ENCODE measurements at places on chromosomes 11 and 22. TPM values are rescaled to one million over a fixed set of nuclear protein-coding genes. Genes with fewer than 3 reads are reported as not detected.
A peak's percentile ranks its signal among the peaks of the same experiment; 100 is the strongest.

DNA sequence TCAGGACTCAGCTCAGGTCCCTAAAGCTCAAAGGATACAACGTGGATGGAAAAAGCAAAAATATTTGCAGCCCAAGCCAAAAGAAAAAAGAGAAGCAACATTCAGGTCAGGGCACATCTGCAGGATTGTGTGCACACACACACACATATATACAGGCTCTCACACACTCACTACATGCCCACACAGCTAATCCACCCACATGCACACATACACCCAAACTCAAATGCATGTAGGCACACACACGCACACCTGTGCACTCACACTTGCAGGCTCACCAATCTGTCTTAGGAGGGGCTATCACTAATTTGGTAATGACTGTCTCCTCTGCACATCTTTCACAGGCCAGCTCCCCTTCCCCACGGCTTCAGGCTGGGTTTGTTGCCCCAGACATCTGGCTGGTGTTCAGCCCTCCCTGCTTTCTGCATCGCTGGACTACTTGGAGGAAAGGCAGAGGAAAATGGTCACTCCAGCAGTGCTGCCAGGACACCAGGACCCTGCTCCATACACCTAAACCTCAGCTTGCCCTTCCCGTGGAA lies 103.6 kb upstream of the DRD2 start:
- no peak for DNase-seq

- no peak for DNase-seq
These were observed 16.6 kb upstream of the NAV2 start for GRCh38 chr11:19696073-19696472.

GRCh38 chr11:125082611-125083311 lies 19.7 kb downstream of the SLC37A2 start:
- peak; percentile 69 for DNase-seq

DNA sequence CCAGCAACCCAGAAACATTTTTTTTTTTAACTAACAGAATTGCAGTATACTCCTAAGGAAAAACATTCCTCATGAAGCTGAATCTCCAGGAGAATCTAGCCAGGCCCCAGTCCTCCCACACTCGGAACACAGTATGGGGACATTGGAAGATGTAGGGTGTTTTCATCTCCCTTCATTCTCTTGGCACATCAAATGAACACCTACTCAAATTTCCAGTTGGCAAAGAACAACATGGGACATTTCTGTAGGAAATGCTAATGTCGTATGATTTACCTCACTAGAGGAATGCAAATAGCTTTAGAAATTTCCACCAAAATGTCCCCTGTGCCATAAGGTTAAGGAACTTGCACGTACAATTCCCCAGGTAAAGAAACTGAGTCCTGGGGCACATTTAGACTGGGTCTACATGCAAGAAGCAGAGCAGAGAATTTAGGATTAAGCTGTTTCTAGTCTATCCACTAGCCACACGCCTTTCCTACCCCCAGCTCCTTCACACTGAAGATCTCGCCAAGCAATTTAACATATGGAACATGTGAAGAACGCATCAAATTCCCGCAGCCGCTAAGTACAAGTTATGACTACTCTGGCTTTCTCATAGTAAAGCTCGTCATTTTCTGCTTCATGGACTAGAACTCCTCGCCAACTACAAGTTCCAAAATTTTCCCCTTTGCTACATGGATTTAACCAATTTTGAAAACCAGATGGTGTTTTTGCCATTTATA lies 2.9 kb upstream of the CADM1 start:
- DNase-seq, result no peak

DNA sequence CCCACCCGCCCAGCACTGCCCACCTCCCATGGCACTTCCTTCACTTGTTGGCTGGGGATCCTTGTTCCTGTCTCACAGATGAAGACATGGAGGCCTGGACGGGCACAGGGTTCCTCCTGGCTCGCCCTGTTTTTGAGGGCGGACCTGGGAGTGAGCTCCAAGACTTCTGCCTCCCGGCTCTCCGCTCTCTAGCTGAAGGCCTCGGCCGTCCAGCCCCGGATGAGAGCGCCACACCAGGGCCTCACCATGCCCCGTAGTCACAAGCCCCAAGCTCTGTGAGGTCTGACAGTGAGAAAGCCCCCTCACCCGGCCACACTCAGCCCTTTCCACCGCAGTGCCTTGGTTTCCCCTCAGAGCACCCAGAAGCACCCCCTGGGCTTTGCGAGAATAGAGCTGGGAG lies 9.1 kb downstream of the TPCN2 start:
- DNase-seq, result no peak

GRCh38 chr11:7904917-7905316 lies 26.2 kb downstream of the OR10A6 start:
- no peak for DNase-seq

- no peak for DNase-seq
These were observed at the start of gene OR5M8 for GRCh38 chr11:56491270-56491669. OR5M8 (minus strand) TSS chr11:56491370; CDS start chr11:56491370, 0 bp downstream.

GRCh38 chr11:128904656-128905344 lies 13.6 kb downstream of the KCNJ5 start:
- DNase-seq, result no peak

NOX4 gene
- 11.4 TPM for total RNA-seq
